ENCODE measurements at places on chromosomes 6 and 20. TPM values are rescaled to one million over a fixed set of nuclear protein-coding genes. Genes with fewer than 3 reads are reported as not detected.

Gene MYL9
- 0.46 TPM for total RNA-seq

Gene LY86
- total RNA-seq: 5.8 TPM

Gene EYS
- total RNA-seq: not detected

Gene MAS1
- total RNA-seq: not detected

Gene SLC17A4
- not detected for total RNA-seq

Gene MCCD1
- total RNA-seq: not detected

Gene ENPP4
- total RNA-seq: 6.8 TPM

Gene TFAP2A
- not detected for total RNA-seq

Measured in T-helper 1 cell treated with Interleukin-12 subunit alpha and Interleukin-12 subunit beta and Interleukin-4 antibody, amounts not matched to agents 30 ng/mL and 1 ng/mL, for 36 hours (primary cell).